ENCODE measurements at places on chromosomes 2 and 18.

DNA sequence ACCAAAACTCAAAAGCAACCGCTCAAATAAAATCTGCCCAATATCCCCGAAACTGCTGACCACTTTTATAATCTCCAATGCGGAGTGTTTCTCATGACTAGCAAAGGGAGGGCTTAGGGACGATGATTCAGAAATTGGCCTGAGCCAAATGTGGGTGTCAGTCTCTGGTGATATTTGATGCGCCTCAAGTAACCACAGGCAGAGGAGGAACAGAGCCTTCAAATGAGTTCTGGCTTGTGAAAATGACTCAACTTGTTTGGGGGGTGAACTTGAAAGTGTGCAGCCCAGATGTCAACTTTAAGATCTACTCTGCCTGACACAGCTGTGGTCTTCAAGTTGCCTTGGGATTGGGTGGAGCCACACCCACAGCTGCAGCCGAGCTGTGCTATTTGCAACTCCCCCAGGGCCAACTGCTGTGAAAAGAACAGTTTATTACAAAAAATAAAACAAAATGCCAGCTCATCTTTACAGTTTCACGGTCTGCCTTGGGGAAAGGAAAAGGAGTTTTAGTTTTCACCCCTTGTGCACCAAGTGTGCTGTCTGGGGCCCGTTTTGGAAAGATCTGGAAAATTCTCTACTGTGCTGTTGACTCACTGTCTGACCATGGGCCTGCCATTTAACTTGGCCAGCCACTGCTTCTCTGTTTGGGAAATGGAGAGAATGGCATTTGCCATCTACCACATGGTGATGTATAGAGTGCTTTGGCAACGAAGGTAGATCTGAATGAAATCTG lies 222.1 kb downstream of the MTX2 start:
- DNase-seq = no peak

GRCh38 chr2:105754994-105755393 lies 10.3 kb downstream of the NCK2 start:
- no peak for DNase-seq

GRCh38 chr2:75290600-75291150 lies 91.4 kb upstream of the TACR1 start:
- no peak for DNase-seq

DNA sequence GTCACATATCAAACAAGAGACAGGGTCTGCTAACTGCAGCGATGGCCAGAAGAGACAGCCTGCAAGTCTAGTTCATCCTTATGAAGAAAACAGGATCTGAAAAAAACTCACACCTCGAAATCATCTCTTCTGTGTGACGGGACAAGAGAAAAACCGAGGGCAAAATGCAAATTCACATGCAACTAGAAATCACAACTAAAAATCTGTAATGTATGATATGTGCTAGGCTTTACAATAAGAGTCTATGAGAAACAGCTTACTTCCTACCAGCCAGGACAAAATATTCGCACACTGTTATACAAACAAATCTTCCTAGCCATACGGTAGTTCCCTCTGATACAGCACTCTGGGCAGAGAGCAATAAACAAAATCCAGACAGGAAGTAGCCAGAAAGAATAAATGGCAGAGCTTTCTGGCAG lies 48.8 kb downstream of the ANKRD44 start:
- no peak for DNase-seq

GRCh38 chr2:236165842-236166795 lies 2.1 kb downstream of the GBX2 start:
- no peak for DNase-seq

GRCh38 chr2:133515271-133515670 lies 53.0 kb downstream of the NCKAP5 start:
- no peak for DNase-seq

DNA sequence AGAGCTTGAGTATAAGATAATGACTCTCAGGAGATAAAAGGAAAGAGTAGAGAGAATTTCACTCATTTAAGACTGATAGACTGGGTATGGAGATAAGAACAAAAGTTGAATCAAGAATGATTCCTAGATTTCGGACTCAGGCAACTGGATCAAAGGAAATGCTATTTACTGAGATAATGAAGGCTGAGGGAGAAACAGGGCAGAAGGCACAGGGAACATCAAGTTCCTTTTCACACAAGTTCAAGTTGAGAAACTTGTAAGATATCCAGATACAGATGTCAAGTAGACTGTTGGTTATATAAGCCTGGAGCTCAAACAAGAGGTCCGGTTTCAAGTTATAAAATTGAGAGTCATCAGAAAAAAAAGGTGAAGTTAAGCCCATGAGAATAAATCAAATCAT lies 360.8 kb downstream of the TNS1 start:
- DNase-seq = no peak

DNA sequence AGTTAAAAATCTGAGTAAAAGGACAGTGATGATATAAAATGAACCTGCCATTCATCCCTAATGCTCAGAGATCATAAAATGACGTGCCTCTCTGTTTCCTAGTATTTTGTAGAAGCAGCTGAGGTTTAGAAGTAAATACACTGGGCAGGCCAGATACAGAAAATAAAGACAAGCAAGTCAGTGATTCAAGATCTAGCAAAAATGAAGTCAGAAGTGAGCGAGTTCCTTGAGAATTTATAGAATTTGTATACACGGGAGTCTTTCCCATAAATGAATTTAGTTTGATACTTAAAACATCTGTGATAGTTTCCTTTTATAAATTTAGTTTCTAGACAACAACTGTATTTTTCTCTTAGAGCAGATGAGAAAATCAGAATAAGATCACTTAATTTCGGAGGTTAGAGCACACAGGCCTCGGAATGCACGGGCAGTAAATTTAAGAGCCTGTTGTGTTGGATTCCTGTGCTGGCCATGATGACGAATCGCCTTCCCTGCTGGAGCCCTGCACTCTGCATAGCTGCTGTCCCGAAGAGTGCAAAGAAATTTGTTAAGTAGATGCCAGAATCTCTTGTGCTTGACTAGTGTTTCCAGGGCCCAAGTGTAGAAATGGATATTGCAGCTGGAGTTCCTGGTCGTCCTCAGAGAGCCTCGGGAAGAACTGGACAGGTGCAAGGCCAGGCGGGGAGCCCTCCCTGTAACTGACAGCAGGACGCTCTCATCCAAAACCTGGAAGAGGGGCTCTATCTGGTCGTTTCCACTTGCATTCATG lies 83.7 kb upstream of the RBM44 start:
- no peak for DNase-seq

GRCh38 chr2:107740300-107740699 lies 86.4 kb upstream of the RGPD4 start:
- DNase-seq = no peak

DNA sequence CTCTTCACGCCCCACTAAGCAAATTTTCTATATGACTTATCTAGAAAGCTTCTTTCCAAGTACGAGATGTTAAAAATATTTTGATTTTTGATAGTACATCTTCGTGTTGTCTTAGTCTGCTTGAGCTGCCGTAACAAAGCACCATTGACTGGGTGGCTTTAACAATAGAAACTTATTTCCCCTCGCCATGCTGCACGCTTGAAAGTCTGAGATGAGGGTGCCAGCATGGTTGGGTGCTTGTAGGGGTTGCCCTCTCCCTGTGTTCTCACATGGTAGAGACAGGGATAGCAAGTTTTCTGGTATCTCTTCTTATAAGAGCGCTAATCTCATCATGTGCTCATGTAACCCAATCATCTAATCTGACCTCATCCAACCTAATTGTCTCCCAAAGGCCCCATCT lies 106.2 kb downstream of the TANC1 start:
- no peak for DNase-seq

- no peak for DNase-seq
These were observed 4.2 kb upstream of the ONECUT2 start for GRCh38 chr18:57431002-57431382.

DNA sequence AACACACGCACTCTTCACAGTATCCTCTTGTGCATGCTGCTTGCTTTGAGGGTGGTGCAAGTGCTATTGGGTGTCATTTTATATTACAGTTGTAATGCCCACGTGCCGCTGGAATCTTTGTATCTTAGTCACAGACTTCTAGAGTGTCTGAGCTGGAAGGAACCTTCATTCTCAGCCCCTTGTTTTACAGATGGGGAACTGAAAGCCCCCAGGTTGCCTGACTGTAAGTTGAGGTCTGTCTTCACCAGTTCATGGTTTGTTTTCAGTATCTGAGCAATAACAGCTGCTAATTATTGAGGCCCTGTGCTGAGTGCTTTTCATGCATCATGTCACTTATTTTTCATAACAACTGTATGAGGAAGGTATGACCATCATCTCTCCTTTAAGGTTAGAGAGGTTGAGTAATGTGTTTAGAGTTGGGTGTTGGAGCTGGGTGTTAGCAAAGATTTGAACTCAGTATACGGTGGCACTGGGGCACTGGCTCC lies 77.0 kb downstream of the PRKCE start:
- DNase-seq = no peak

- DNase-seq = no peak
These were observed 294.4 kb upstream of the SIX2 start for GRCh38 chr2:45303417-45304202.

DNA sequence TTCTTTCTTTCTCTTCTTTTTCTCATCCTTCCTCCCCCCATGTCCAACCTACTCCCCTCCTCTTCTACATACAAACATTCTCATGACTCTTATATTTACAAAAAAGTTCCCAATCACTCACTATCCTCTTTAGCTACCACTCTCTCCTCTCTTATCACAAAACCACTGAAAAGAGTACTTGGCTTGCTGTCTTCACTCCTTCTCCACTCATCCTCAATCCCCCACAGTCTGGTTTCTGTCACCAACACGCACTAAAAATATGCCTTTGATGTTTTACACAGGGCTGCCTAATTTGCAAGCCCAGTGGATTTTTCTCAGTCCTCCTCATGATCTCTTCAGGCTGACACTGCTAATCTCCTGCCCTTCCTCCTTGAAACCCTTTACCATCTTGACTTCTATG lies 159.5 kb downstream of the TNS1 start:
- no peak for DNase-seq

- no peak for DNase-seq
These were observed 43.8 kb downstream of the WDFY1 start for GRCh38 chr2:223901311-223901710.

All from stimulated activated CD4-positive, alpha-beta T cell treated with anti-CD3 and anti-CD28 coated beads, Interleukin-12 subunit alpha, Interleukin-12 subunit beta, amount 100 ng/mL, for 4 hours (primary cell).